ENCODE measurements at places on chromosomes 7 and 10.

GRCh38 chr7:143205560-143206293, 16.1 kb upstream of the TAS2R40 start:
- peak; percentile 99 for DNase-seq

GRCh38 chr10:119896061-119896655, 3.6 kb downstream of the SEC23IP start:
- DNase-seq: peak; percentile 42

- no peak for DNase-seq
These were observed 58.4 kb downstream of the JCAD start for GRCh38 chr10:30000802-30001571.

DNA sequence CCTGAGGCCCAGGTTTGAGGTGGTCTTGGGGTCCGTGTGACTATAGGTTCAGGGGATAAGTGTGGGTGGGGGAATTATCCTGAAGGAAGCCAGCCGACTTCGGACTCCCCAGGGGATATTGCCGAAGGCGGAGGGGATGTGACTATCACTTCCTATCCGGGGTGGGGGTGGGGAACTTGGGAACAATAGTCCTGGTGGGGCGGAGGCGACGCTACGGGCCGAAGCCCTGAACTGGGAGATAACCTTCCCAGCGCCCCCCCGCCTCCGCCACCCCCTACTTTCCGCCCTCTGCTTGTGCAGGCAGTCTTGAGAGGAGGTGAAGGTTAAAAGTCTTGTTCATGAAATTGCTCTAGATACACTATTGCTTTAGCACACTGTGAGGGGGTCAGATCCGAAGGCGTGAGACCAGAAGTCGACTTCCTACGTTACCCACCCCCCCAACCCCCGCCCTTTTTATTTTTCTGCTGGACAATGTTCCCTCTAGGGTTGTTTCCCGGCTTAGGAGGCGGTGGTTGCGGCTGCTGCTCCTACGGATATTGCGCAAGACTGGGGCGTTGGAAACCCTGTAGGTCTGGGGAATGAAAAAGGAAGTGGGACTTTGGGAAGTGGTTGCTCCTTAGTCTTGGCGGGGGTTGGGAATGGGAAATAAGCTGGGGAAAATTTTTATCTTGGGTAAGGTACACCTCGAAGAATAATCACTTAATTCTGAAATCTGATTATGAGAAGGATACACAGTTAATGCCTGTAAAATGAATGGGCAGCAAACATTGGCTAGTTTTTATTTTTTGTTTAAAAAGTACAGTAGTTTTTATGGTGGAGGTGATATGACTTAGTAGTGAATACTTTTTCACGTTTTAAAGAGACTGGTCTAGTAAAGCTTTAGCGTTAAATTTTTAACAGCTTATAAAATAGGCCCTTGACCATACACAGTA, 1.5 kb downstream of the PTPN12 start:
- DNase-seq: peak; percentile 32

GRCh38 chr10:89915021-89915420, 213.6 kb downstream of the KIF20B start:
- DNase-seq: no peak

GRCh38 chr10:6743291-6743849, 163.3 kb upstream of the PRKCQ start:
- no peak for DNase-seq

- DNase-seq: no peak
These were observed 123.4 kb downstream of the CUX1 start for GRCh38 chr7:101940830-101941229.

DNA sequence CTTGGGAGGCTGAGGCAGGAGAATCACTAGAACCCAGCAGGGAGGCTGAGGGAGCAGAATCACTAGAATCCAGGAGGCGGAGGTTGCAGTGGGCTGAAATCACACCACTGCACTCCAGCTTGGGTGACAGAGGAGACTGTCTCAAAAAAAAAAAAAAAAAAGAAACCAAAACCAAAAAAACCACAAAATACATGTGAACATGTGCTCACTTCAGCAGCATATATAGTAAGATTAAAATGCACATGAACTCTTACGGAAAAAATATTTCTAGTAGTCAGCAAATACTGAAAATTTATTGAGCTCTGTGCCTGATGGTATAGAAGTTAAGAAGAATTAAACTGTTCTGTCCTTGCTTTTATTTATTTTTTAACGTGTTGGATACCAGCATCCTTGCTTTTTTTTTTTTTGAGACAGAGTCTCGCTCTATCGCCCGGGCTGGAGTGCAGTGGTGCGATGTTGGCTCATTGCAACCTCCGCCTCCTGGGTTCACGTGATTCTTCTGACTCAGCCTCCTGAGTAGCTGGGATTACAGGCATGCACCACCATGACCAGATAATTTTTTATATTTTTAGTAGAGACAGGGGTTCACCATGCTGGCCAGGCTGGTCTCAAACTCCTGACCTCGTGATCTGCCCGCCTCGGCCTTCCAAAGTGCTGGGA, 9.6 kb upstream of the ZNF487 start:
- no peak for DNase-seq

- no peak for DNase-seq
These were observed 386.5 kb upstream of the AUTS2 start for GRCh38 chr7:69211739-69212138.

- no peak for DNase-seq
These were observed 15.4 kb downstream of the CLCN1 start for GRCh38 chr7:143331179-143331801.

DNA sequence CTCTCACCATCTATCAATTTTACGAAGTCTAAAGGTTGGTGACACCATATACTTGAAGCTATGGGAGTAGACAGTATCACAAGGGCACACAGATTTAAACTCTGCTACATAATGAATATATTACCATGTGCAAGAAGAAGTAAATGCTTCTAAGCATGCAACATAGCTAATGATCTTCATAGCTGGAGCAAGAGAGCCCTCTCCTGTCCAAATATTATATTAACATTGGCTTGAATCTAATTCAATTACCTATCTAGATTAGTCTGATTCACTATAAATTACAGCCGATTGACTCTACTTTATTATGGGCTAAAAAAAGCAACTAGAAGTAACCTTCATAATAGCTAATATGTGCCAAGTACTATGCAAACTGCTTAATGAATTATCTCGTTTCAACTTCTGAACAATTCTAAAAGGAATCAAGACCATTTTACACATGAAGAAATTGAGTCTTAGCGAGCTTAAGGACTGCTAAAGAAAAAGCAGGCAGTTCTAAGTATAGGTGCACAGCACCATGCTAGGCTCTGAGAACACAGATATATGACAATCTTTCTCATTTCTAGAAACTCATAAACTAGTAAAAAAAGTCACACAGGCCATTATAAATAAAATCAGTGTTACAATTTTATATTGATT, 21.9 kb downstream of the FRA10AC1 start:
- DNase-seq: peak; percentile 78

DNA sequence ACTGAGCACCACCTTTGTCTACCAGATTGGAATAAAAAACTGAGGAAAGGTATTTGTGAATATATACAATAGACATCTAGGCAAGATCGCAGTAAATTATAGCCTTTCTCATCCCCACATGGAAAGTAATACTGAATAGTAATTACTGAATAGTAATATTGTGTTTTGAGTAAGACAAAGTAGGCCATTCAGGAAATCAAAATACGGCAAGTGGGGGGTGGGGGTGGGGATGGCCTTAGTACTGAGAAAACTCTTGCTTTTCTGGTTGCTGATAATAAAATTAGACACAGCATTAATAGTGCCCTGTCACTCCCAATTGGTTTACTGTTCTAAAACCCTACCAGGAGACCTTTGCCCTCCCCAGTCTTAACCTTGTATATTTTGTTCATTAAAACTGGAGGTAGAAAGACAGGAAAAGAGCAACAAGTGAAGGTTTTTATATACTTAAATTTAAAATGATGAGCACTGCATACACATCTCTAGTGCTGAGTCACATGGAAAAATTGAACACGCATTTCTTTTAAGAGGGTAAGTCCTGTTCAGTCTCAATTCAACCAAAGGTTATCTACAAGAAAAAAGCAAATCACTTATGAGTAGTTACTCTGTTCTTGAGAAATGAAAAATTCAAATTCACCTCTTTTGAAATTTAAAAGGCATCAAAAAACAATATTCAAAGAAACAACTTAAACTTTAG, 65.6 kb downstream of the IGF2BP3 start:
- DNase-seq: no peak

DNA sequence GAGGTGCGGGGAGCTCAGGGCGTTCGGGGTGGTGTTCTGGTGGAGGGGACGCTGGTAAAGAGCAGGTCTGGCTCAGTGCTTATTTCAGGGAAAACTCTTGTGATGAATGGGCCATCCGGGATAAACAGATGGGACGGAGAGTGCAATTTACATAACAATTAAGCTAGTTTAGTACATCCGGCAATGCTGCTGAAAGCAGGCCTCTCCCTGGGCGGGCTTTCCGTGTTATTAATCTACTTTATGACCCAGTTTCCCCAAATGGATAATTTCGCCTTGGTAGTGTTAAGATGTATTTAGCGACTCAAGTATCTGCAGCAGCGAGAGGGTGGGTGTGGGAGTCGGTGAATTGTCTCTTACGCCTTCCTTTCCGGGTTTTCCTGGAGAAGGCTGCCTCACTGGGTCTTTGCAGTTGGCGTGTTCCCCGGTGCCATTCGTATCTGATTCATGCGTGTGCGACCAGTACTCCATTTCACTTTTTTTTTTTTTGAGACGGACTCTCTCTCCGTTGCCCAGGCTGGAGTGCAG, 25.2 kb downstream of the FOXK1 start:
- DNase-seq: no peak

All from Kasumi-1 (cell line).